ENCODE measurements at places on chromosomes 6 and 20.

DNA sequence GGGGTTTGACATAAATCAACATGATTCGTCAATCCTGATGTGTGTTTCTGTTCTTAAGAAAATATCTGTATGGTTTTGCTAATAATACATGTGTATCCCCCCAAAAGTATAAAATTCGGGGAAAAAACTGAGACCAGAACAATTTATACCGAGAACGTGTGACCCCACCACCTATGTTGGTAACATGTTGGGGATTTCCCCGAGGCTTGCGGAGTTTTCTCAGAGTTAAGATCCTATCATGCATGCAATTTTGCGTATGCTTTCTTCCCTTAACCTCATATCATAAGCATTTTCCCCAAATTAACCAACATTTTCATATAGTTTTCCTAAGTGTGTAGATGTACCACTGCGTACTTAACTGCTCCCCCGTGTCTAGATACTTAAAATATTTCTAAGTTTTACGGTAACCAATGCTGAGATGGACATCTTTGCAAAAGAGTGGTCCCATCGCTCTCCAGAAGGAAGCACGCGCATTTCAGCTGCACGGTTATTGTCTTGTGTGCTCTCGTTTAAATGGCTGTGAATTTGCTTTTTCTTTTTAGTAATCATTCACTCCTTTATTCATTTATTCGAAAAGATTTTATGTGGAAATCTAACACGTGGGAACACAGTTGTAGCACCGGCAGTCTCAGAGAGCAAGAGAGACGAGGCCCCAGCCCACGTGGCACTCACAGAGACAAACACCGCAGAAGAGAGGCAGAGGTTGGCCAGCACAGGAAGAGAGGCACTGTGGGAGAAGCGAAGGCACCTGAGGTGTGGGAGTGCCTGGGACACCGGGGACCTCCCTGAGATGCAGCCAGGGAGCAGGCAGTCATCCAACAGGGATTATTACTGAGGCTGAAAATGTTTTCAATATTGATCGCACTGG, 13.2 kb upstream of the IRF4 start:
- DNase-seq: peak; percentile 79

GRCh38 chr6:32943864-32944649, 3.2 kb upstream of the HLA-DMB start:
- peak; percentile 92 for DNase-seq

GRCh38 chr6:13303668-13304017, 24.7 kb downstream of the TBC1D7 start:
- peak; percentile 62 for DNase-seq

DNA sequence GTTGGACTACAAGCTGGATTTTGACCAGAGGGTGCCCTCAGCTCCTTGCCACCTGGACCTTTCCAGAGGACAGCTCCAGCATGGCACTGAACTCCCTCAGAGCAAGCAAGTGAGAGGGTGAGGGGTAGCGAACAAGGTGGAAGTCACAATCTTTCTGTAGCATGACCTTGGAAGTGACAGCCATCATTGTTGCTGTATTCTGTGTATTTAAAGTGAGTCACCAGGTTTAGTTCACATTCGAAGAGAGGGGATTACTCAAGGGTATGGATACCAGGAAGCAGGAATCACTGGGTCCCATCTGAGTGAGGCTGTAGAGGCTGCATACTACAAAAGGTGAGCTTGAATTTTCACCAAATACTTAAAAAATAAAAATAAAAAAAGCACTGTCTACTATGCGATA, 280.0 kb upstream of the SPTLC3 start:
- no peak for DNase-seq

DNA sequence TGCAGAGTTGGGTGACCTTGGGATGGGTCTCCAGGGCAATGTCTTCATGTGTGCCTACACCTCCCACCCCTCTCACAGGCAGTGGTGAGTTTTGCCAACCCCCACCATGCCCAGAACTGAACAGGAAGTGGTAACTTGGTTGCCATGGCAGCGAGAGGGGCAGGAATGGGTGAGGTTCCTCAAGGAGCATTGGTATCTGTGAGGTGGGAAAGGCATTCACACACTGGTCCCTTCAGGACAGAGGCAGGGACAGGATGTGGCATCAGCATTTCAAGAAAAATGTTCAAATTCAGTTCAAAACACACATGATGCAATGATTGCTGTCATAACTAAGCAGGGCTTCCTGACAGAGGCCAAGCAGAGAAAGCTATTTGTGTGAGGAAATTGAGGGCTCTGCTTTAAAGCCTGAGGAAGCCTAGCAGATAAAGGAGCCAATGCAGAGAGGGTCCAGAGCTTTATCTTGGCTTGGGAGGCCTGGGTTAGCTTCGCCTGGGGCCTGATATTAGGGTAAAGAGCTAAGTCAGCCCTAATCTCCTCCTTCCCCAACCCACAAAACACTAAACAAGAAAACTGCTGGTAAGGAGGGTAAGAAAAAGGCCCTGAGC, 551 bp downstream of the TREML2 start:
- DNase-seq: peak; percentile 71

- DNase-seq: no peak
Measured at GRCh38 chr20:61916318-61916891, 149.3 kb downstream of the TAF4 start.

DNA sequence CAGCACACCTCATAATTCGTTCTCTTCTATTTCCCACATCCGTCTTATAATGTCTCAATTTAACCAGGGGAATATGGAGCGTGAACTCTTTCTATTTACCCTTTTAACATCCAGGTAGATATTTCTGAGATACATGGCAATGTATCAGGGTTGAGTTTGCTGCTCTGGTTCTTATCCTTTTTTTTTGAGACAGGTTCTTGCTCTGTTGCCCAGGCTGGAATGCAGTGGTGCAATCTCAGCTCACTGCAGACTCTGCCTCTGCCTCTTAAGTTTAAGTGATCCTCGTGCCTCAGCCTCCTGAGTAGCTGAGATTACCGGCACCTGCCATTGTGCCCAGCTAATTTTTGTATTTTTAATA, 36.5 kb downstream of the KLHL31 start:
- DNase-seq: no peak

DNA sequence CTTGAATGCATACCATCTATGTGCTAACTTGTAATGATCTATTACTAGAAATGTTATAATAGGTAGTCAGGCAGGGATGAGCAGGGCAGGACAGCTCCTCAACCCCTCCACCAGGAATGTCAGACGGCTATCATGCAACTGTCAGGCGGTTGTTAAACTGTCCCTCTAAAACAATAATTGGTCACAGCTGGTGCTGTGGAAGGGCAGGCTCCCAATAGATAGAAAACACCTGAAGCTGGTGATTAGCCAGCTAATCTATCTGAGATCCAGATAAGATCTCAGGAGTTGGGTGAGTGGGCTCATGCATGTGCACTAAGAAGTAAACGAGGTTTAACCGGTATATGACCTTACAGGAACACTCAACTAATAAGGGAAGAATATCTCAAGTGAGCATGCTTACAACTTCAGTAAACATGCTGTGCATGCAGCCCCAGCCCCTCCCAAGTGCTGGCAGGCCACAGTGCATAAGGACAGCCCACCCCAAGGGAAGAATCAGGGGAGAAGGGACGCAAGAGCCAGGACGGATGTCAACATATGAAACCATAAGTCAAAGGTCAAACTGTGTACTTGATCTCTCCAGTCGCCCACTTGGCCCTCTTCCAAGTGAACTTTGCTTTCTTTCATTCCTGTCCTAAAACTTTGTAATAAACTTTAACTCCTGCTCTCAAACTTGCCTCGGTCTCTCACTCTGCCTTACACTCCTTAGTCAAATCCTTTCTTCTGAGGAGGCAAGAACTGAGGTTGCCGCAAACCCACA, 566.2 kb upstream of the NRSN1 start:
- no peak for DNase-seq

DNA sequence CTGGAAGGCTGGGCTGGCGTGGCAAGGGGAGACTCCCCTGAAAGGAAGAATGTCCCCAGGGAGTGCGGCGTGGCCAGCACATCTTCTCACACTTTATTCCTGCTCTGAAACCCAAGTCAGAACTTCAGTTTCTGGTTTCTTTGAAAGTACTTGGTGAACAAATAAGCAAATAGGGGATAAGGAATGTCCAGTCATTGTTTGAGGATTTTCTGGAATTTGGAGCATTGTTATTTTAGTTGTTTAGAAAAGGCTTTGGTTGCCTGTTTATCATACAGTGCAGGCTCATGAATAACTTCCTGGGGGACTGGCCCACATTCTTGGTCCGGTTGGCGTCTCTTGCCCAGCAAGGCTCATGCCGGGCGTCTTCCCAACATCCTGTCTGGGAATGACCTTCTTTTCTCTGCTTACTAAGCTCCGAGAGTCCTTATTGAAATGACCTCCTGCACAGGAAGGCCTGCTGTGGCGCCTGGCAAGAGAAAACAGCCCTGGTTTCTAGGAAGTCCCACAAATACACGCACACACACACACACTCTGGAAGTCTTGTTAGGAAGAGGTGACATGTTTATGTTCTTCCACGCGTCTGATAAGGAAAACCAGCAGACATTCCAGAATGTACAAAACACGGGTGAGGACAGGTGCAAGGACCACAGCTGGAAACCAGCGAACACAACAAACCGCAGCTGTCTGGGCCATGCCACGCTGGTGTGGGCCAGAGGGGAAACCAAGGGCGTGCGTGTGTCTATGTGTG, 71.9 kb downstream of the TMEM170B start:
- DNase-seq: no peak

DNA sequence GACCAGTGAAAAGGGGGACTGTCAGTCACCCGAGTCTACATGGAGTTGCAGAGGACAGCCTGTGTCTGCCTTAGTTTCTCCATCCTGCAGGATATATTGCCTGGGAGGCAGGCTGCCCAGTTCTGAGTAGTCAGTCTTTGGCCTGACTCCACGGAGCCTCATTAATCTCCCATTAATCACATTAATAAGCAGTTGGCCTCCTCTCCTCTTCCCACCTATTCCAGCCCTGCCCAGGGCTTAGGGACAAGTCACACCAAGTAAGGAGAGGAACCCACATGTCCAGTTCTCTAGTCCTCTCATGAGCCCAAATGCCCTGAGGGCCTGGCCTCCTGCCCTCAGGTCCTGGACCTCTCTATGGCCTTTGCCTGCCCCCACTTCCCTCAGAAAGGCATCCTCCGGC, 1.3 kb upstream of the MUCL3 start:
- no peak for DNase-seq

DNA sequence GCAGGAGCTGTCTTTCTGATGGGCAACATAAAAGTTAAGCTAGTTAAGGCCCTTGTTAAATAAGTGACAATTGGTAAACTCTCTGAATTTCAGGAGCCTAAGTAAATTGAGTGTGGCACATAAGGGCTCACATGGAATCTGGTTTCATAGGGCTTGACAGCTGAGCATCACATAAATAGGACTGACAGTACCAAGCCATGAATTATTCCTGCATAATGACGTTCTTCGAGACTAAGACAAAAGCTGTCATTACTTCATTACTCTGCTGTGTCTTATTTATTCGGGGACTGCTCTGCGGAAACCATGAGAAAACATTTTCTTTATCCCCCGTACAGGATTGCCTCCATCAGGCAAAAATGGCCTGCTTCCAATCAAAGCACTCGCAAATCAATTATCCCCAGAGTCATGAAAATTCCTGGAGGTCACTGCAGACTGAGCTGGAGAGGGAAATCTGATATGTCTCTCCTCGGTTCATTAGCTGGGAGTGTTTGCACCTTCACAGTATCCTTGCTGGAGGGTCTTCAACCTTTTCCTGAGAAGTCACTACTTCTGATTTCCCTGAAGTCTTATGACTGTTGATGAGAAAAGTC, 311.4 kb downstream of the CDH26 start:
- DNase-seq: no peak
